Mesothelial cell of epicardium (in vitro differentiated cells): ENCODE measurements at places on chromosomes 7 and 10.

DNA sequence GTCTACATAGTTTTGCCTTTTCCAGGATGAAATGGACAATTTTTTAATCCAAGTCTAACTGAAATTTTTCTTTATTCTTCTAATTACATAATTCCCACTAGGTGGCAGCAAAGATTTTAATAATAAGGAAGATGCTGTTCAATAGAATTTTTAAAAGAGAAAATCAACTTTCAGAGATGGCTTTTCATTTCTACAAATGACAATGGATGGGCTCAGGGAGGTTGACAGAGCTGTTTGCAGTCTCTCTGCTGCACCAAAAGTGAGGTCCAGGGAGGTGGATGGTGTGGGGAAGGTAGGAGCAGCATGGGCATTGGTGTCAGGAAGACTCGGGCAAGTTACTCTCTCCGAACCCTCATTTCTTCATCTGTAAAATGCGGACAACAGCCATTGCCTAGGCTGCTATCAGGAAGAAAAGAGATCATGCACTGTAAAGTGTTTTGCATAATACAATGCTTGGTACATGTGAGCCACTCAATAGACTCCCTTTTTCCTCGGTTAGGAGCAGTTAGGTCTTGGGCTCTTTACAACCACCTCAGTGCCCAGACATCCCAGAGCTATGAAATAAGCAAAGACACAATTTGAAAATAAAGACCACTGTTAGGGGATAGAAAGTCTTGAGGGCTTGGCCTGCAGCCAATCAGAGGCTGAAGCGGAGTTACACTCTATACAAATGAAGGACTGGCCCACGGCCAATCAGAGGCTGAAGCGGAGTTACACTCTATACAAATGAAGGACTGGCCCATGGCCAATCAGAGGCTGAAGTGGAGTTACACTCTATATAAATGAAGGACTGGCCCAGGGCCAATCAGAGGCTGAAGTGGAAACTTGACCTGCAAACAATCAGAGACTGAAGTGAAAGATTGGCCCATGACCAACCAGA, 107.1 kb downstream of the ABLIM1 start:
- no peak for DNase-seq
- peaks cover 2% of the 10 kb centered on the region for H3K4me1 ChIP-seq

GRCh38 chr10:76686201-76686600, 951.4 kb downstream of the KCNMA1 start:
- H3K27me3 ChIP-seq, result peaks cover 39% of the 10 kb centered on the region
- H3K27ac ChIP-seq, result no peak overlapping the region
- no peak overlapping the region for H3K4me3 ChIP-seq
- no peaks in the 10 kb centered on the region for H3K4me1 ChIP-seq
- no peak for DNase-seq
- H3K36me3 ChIP-seq, result no peaks in the 10 kb centered on the region

DNA sequence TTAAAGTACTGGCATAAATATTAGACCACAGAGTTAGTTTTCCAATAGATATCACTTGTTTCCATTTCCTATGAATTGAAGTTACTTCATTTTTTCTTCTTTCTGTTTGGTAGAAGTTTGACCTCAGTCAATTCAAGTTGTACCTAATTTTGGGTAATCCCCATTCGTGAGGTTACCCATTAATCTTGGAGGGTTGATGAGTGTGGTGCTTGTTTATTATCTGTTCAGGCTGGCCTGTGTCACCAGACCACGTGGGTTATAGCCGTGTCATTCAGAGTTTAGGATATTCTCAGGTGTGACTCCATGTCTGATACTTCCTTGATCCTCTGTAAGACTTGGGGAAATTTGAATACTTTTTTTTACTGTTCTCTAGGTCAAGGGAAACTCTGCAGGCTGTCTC, 133.9 kb upstream of the TPK1 start:
- H3K27me3 ChIP-seq, result peaks cover 11% of the 10 kb centered on the region
- H3K4me1 ChIP-seq, result no peaks in the 10 kb centered on the region
- H3K4me3 ChIP-seq, result no peak overlapping the region
- DNase-seq, result no peak
- H3K27ac ChIP-seq, result no peak overlapping the region
- no peaks in the 10 kb centered on the region for H3K36me3 ChIP-seq

- H3K27me3 ChIP-seq, result no peaks in the 10 kb centered on the region
- no peak overlapping the region for H3K27ac ChIP-seq
- DNase-seq, result no peak
Observed at GRCh38 chr10:48234787-48235186, 39.7 kb downstream of the FRMPD2 start.

DNA sequence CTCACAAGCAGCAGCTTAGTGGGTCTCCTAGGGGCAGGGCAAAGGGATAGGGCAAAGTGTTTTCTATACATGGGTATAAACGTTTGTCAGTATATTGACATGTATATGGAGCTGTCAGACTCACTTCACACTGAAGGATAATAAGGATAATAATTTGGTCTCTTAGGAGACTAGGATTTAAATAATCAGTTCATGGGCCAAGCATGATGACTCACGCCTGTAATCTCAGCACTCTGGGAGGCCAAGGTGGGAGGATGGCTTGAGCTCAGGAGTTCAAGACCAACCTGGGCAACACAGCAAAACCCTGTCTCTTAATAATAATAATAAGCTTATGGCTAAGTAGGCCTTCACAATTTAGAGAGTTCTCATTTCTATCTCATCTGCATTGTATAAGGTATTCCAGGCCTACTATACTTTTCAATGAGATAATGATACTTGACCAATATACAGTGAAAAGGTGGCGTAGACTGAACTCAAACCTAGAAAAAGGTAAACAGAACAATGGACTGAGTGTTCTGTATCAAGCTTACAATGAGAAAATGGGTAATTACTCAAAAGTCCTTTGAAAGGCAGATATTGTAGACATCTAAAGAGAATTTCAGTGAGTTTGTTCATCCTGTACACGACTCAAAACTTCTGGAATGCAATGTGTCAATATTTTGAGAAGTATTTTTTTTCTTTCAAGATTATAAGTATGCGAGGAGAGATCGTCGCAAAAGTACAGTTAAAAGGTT, 7.0 kb downstream of the GSAP start:
- no peak overlapping the region for H3K4me3 ChIP-seq
- H3K27me3 ChIP-seq, result peaks cover 5% of the 10 kb centered on the region
- no peak overlapping the region for H3K27ac ChIP-seq
- H3K4me1 ChIP-seq, result peaks cover 7% of the 10 kb centered on the region
- H3K36me3 ChIP-seq, result no peaks in the 10 kb centered on the region

DNA sequence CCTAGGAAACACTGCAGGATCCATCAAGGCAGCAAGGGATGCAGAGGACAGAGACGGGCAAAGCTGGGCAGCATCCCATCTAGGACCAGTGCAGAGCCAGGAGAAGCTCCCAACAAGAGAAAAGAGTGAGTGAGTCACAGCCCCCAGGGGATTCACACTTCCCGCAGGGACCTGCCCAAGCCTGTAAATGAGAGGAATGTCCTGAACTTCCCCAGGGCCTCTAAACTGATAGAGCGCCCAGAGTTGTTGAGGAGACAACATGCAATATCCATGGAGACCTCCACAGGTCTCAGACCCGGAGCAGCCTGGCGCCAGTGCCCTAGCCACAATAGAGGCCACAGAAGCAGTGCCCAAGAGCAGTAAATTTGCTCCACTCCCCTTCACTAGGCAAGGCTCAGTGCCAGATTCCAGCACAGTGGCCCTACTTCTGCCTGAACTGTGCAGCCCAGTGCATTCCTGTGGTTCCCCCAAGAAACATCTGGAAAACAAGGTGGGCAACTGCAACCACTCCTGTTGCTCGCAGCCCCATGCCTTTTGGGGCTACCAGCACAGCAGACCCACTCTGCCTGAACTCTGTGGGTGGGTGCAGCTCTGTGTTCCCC, 567.5 kb downstream of the POM121L12 start:
- H3K36me3 ChIP-seq, result no peaks in the 10 kb centered on the region
- H3K27ac ChIP-seq, result no peak overlapping the region
- H3K4me1 ChIP-seq, result no peaks in the 10 kb centered on the region
